ENCODE measurements at places on chromosomes 11 and 22.
A peak's percentile ranks its signal among the peaks of the same experiment; 100 is the strongest.

DNA sequence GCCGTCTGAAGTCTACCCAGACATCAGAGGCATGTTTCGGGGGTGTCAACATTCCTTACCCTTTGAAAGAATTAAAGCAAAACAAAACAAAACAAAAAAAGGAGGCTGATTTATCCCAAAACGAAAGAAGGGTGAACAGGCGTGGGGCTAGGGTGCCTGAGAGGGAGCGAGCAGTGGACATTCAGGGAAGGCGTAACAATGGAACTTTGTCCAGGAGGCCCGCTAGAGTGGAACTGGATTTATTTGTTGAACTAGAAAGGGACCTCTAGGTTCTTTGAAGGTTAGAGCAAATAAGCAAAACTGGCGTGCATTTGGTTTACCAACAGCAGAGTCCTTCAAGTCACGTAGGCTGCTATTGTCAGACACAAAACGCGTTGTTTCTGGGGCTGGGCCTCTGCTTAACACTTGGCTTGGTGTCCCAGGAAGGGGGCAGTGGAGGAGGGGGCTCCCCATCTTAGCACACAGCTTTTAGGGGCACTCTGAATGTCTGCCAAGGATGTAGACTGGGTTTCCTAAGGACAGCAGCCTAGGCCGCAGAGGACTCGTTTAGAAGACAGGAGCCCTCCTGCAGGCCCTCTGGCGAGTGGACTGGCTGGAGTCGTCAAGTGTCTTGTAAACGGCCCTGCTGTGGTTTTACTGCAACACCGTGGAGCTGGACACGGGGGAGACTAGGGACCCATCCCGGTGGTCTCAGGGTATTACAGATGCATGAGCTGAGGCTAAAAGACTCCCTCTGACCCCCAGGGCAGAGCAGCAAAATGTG lies 203.7 kb upstream of the SORL1-AS1 start:
- DNase-seq = no peak
- peak overlapping the region; percentile 100 for H3K27ac ChIP-seq
- peaks cover 50% of the 10 kb centered on the region for H3K4me1 ChIP-seq
- no peaks in the 10 kb centered on the region for H3K36me3 ChIP-seq
- no peaks in the 10 kb centered on the region for H3K27me3 ChIP-seq

DNA sequence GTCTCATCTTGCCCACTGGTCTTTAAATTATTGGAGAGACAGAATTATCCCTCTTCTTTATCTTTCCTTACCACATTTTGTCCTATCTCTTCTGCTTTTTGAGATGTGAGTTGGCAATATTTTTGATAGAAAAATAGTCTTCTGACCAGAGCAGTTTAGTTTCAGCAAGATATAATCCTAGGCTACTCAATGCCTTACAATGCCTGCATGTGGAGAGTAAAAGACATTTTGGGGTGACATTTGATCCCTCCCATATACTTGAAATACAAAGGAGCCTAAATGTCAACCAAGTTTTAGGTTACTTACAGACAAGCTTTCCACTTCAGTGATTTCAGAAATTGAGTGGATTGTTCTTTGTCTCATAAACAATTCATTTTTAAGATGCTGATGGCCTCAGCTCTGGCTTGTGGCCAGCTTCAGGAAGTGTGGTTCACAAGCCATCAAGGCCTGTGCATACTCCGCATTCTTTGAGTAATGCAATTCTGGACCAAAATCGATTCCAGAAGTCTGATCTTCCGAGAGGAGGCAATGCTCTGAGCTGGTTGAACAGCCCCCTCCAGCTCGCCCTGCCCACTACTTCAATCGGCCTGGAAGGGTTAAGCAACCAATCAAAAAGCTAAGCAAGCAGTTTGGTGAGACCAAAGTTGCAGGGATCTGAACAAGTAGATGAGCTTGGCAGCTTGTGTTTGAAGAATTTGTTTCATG lies 274.4 kb downstream of the BLID start:
- no peak for DNase-seq
- no peak overlapping the region for H3K4me3 ChIP-seq
- no peaks in the 10 kb centered on the region for H3K27me3 ChIP-seq
- H3K27ac ChIP-seq = peak overlapping the region; percentile 26
- peaks cover 7% of the 10 kb centered on the region for H3K36me3 ChIP-seq

DNA sequence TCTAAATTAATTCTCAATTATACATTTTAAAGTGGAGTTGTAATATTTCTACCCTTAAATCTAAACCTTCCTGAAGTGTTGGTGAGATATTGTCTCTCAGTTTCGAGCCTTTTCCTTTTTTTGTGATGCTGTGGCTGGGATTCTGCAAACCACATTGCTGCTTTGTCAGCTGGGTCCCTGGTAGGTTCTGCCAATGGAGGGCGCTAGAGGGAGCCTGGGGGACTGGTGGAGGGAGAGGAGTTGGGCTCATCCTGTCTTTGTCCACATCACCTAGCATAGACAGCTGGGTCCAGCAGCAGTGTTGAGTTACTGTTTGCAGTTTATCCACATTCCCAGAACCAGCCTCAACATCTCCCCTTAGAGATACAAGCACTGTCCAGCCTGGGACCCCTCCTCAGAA lies 41.0 kb downstream of the TRAF6 start:
- no peak for DNase-seq
- H3K36me3 ChIP-seq = no peaks in the 10 kb centered on the region
- H3K4me3 ChIP-seq = no peak overlapping the region
- H3K4me1 ChIP-seq = no peaks in the 10 kb centered on the region
- no peak overlapping the region for H3K27ac ChIP-seq

- H3K4me3 ChIP-seq = no peak overlapping the region
- DNase-seq = no peak
- H3K4me1 ChIP-seq = no peaks in the 10 kb centered on the region
- no peaks in the 10 kb centered on the region for H3K36me3 ChIP-seq
- H3K27ac ChIP-seq = no peak overlapping the region
Observed at GRCh38 chr11:133723056-133723455, 122.3 kb downstream of the SPATA19 start.

- no peaks in the 10 kb centered on the region for H3K36me3 ChIP-seq
- H3K27ac ChIP-seq = peak overlapping the region; percentile 66
- H3K27me3 ChIP-seq = no peaks in the 10 kb centered on the region
- H3K4me3 ChIP-seq = no peak overlapping the region
Observed at GRCh38 chr11:2567026-2567671, 122.3 kb downstream of the KCNQ1 start.

DNA sequence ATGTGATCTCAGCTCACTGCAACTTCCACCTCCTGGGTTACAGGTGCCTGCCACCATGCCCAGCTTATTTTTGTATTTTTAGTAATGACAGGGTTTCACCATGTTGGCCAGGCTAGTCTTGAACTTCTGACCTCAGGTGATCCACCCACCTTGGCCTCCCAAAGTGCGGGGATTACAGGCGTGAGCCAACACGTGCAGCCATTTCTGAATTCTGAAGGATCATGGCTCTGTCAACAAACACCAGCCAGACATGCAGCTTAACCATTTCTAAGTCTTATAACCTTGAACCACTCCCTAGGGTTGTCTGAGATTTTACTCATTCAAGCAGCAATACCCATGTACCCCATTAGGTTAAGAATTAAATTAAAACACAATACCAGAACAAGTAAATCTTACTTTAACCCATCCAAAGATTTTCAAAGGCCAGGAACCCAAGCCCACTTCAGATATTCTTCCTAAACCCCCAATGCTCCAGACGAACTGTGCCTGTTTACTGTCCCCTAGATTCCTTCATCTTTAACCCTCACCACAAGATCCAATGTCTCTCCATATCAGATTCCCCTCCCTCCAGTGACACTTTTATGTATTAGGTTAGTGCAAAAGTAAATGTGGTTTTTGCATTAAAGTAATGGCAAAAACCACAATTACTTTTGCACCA lies 4.0 kb downstream of the RPS13 start:
- no peak overlapping the region for H3K4me3 ChIP-seq
- H3K27ac ChIP-seq = peak overlapping the region; percentile 5
- H3K36me3 ChIP-seq = peaks cover 16% of the 10 kb centered on the region
- no peaks in the 10 kb centered on the region for H3K27me3 ChIP-seq
- no peak for DNase-seq

DNA sequence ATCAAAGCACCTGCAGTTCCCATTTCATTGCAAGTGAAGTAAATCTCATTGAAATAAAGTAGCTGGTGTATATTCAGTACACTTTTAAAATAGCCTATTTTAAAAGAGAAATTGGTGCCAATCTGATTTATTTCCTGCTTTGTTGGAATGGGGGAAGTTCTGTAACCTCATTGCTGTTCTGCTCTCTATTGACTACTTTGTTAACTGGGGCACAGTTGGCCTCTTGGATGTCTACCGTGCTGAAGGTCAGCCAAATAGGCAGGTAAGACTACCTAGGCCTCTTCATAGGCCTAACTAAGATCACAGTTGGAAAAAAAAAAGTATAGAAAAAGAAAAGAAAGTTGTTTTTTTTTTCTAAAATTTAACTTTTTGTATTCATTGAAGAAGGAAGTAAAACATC lies 9.2 kb downstream of the CTNND1 start:
- H3K36me3 ChIP-seq = peaks cover 22% of the 10 kb centered on the region
- no peak overlapping the region for H3K4me3 ChIP-seq
- no peaks in the 10 kb centered on the region for H3K27me3 ChIP-seq
- H3K4me1 ChIP-seq = peaks cover 46% of the 10 kb centered on the region
- DNase-seq = no peak

GRCh38 chr11:126153972-126154371 lies 57.5 kb downstream of the RPUSD4 start:
- no peak overlapping the region for H3K4me3 ChIP-seq
- no peaks in the 10 kb centered on the region for H3K27me3 ChIP-seq
- DNase-seq = no peak
- H3K27ac ChIP-seq = peak overlapping the region; percentile 61
- H3K4me1 ChIP-seq = peaks cover 30% of the 10 kb centered on the region

- H3K27ac ChIP-seq = peak overlapping the region; percentile 5
- no peak for DNase-seq
- no peaks in the 10 kb centered on the region for H3K36me3 ChIP-seq
Observed at GRCh38 chr11:95148938-95149337, 59.3 kb downstream of the ENDOD1 start.

DNA sequence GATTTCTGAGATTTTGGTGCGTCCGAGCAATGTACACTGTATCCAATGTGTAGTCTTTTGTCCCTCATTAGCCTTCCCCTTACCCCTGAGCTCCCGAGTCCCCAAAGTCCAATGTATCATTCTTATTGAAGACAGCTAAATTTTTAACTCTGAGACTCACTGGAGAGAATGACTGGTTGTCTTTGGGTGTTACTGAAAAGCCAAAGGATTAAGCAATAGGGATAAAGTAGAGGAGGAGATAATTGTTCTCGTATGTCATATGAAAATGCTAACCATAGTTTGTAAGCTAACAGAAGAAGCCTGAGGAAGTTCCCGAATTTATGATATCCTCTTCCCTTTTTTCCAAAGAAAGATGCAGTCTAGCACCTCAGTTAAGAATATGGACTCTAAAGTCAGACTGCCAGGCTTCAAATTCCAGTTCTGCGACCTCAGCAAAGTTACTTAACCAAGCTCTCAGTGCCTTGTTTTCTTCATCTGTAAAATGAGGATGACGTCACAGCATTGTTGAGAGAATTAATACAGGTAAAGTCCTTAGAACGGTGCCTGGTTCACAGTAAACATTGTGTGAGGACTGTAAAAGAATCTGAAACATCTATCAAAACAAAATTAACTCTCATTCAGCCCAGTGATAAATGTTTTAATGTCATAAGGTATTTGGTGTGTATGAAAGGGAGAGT lies 1.6 kb upstream of the MSANTD2 start:
- H3K4me3 ChIP-seq = peak overlapping the region; percentile 89
- DNase-seq = no peak
- H3K27ac ChIP-seq = peak overlapping the region; percentile 58
- H3K27me3 ChIP-seq = no peaks in the 10 kb centered on the region
- peaks cover 35% of the 10 kb centered on the region for H3K4me1 ChIP-seq
- peaks cover 5% of the 10 kb centered on the region for H3K36me3 ChIP-seq

DNA sequence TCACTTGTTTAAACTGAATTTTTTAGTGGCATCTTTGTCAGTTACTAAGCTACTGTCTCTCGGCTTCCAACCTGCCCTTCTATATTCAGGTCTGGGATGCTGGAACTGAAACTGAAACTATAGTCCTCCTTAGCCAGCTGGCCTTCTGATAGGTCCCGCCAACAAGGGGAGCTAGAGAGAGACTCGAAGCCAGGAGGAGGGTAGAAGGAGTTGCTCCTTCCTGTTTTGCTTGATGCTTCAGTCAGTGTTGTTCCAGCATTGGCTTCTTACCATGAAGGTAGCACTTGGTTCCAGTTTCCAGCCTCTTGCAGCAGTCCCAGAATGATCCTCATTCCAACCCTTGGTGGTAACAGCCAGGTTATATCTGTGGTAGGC lies 32.9 kb upstream of the HORMAD2 start:
- DNase-seq = no peak
- no peaks in the 10 kb centered on the region for H3K36me3 ChIP-seq
- no peak overlapping the region for H3K4me3 ChIP-seq
- no peak overlapping the region for H3K27ac ChIP-seq

- H3K27ac ChIP-seq = no peak overlapping the region
- no peak for DNase-seq
- H3K4me3 ChIP-seq = no peak overlapping the region
- no peaks in the 10 kb centered on the region for H3K36me3 ChIP-seq
- H3K4me1 ChIP-seq = no peaks in the 10 kb centered on the region
Observed at GRCh38 chr22:48664586-48664985, 1163.1 kb downstream of the BRD1 start.

DNA sequence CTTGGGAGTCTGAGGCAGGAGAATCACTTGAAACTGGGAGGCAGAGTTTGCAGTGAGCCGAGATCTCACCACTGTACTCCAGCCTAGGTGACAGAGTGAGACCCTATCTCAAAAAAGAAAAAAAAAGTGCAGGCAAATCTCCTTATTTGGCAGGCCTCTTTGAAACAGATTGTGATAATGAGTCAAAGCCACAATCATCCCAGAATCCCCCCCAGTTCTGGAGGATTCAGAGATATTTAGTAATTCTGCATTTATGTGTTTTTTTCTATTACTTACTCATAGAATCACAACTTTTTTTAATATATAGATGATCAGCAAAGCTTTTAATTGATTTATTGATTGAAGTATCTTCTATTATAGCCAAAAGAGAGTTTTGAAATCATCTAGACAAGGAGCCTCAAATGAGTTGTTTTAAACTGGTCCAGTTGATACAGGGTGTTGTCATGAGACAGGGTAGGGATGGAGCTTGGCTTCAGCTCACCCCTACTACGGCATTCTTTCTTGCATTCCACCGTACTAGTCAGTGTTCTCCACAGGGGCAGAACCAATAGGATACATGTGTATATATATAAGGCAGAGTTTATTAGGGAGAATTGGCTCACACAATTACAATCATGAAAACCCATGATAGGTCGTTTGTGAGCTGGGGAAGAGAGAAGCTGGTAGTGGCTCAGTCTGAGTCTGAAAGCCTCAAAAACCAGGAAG lies 39.3 kb upstream of the SORL1 start:
- H3K36me3 ChIP-seq = no peaks in the 10 kb centered on the region
- H3K4me3 ChIP-seq = no peak overlapping the region
- H3K27me3 ChIP-seq = no peaks in the 10 kb centered on the region
- H3K4me1 ChIP-seq = peaks cover 6% of the 10 kb centered on the region

DNA sequence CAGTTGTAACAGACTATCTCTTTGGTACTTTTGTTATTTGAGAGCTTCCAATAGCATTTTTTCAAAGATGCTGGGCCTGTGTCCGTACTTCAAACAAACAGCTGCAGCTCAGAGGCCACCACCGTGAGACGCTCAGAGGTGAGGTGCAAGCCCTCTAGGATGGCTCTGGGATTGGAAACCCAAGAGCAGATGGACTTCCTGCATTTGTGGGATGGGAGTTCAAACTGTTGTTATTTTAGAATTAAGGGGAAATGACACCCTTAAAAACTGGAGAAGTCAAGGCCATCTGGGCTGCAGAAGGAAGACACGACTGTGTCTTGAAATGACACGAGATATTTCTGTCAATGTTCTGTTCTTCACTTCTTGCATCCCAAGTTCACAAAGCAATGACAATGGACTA lies 9.2 kb upstream of the IL10RA start:
- H3K36me3 ChIP-seq = no peaks in the 10 kb centered on the region
- H3K27ac ChIP-seq = no peak overlapping the region
- H3K4me3 ChIP-seq = no peak overlapping the region
- H3K4me1 ChIP-seq = peaks cover 3% of the 10 kb centered on the region
- H3K27me3 ChIP-seq = peaks cover 44% of the 10 kb centered on the region

GRCh38 chr22:49913026-49913425 lies 5.2 kb downstream of the ALG12 start:
- no peak overlapping the region for H3K27ac ChIP-seq
- H3K27me3 ChIP-seq = no peaks in the 10 kb centered on the region

Measured in mesothelial cell of epicardium (in vitro differentiated cells).